Hematopoietic multipotent progenitor cell treated with erythropoietin and hydrocortisone succinate and interleukin-3 and kit ligand, for 8 days (in vitro differentiated cells): ENCODE measurements at places on chromosomes 4 and X.

- no peak for DNase-seq
These were observed 164.2 kb upstream of the GPR101 start for GRCh38 chrX:137198040-137198439.

GRCh38 chrX:12463052-12463451 lies 324.8 kb downstream of the FRMPD4 start:
- no peak for DNase-seq

- no peak for DNase-seq
These were observed 47.6 kb downstream of the CCNG2 start for GRCh38 chr4:77204621-77205020.

DNA sequence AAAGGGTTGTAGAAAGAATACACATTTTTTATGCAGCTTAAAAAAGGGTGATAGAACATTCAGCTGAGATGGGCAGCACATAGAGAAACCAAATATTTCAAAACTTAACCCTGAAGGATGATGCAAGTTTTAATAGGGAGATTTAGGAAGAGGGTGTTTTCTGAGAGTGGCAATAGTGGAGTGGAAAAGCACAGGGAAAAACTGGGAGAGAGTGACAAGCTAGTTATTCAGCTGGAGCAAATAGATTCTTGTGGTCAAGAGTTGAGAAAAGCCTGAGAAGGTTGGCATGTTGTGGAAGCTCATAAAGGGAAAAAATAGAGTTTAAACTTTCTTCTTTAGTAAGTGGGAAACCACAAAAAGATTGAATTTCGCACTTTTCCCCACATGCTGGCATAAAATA lies 359.6 kb upstream of the PITX2 start:
- DNase-seq: no peak

- DNase-seq: no peak
These were observed 33.5 kb downstream of the SCD5 start for GRCh38 chr4:82765134-82765533.
